Astrocyte of the spinal cord (primary cell): ENCODE measurements at places on chromosomes 3 and 15.
A peak's percentile ranks its signal among the peaks of the same experiment; 100 is the strongest.

DNA sequence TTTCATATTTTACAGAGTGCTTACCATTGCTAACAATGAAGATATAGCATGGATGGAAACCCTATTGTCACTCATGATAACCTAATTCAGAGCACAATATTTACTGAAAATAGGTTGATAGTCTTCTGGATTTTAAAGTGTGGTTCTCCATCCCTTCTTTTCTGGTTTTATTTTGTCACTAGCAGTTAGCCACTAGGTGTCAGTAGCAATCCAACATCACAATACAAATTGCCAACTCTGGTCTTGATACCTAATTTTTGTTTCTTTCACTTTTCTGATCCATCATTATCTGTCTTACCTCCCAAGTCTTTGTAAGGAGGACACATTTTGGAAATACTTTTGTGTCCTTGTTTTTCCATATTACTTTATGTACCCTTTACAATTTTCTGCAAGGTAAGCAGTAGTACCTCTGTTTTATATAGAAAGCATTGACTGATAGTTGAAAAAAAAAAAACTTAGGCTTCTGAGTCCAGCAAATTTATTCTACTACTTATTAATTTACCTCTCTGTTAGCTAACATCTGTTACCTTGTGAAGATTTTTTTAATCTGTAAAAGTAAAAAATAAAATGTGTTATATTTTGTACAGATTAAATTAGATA lies 28.3 kb upstream of the CRYBG3 start:
- peak; percentile 59 for DNase-seq

DNA sequence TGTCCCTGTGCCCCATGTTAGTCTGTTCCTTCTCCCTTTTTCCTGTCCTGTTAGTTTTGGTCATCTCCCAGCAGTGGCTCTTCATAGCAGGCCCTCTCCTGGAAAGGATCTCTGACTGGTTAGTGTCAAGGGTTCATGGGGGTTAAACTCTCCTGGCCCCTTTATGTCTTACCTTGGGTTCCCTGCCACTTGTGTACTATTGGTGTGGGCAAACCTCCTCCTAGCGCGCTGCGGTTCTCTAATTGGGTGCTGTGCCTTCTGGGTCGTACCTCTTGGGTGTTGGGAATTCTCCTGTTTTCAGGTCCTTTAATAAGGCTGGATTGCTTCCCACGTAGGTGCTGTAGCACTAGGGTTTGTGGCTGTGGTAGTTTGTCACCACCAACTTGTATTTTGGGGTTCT lies 18.8 kb downstream of the GMPS start:
- DNase-seq: no peak

- DNase-seq: peak; percentile 55
Observed at GRCh38 chr3:152021951-152022461, 148.6 kb downstream of the SUCNR1 start.

GRCh38 chr15:58313810-58314592 lies 117.8 kb upstream of the LIPC start:
- no peak for DNase-seq

DNA sequence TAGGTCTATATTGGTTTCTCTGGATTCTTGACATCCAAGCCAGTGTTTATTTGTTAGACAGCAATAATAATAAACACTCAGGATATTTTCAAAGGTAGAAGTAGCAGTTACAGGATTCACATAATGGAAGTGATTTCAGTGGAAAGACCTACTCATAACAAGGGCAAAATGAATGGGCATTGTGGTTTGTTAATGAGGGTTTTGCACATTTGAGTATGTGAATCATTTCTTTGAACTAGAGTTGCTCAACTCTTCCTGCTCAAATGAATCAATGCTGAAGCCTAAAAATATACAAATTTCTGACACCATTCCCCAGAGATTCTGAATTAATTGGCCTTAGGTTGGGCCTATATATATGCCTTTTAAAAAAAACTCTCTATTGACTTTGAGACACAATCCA lies 4.1 kb upstream of the COL6A5 start:
- DNase-seq: peak; percentile 31

DNA sequence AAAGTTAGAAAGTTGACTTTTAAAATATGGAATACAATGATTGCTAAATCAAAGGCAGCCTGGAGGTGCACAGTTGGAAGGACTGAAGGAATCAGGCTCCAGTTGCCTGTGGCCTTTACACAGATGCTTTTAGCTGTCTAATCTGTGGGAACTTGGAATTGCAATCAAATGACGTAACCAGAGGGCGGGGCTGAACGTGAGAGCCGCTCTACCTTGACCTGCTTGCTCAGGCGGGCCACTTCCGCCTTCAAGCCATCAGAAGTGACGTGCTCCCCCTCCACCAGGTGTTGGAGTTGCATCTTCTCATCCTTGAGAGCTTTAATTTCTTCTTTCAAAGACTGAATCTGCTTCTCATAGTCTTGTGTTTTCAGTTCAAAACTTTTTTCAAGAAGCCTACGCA lies 37.7 kb upstream of the GNB5 start:
- no peak for DNase-seq

- DNase-seq: no peak
Observed at GRCh38 chr15:49877117-49877872, 241.7 kb downstream of the ATP8B4 start.

GRCh38 chr15:38164061-38164460 lies 88.6 kb upstream of the SPRED1 start:
- DNase-seq: no peak
